IPS-NIHi11 (cell line): ENCODE measurements at places on chromosomes 5 and 9.
A peak's percentile ranks its signal among the peaks of the same experiment; 100 is the strongest.

- no peak for DNase-seq
Measured at GRCh38 chr9:123642291-123643278, 286.6 kb downstream of the CRB2 start.

GRCh38 chr9:93254061-93254481, 70.1 kb downstream of the WNK2 start:
- no peak for DNase-seq

- DNase-seq = no peak
Measured at GRCh38 chr5:150570333-150570732, 62.4 kb downstream of the NDST1 start.

DNA sequence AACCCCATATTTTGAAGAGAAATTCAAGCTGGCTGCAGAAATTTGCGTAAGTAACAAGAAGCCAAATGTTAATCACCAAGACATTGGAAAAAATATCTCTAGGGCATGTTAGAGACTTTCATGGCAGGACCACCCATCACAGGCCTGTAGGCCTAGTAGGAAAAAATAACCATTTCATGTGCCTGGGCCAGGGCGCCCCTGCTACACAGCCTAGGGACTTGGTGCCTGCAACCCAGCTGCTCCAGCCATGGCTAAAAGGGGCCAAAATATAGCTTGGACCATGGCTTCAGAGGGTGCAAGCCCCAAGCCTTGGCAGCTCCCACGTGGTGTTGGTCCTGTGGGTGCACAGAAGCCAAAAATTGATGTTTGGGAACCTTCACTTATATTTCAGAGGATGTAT, 167.7 kb upstream of the NMUR2 start:
- no peak for DNase-seq

DNA sequence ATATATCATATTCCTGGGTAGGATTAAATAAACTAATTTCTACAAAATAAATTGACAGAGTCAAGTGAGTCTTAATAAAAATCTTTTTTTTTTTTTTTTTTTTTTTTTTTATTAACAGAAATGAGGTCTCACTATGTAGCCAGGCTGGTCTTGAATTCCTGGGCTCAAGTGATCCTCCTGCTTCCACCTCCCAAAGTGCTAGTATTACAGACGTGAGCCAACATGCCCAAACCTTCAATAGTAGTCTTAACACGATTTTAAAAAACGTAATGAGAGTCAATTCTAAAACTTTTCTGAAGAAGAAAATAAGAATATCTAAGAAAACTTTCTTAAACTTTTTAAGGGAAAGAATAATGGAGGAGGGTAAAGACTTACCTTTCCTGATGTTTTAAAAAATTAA, 84.2 kb downstream of the YIPF5 start:
- DNase-seq = no peak

GRCh38 chr9:120920806-120921178, 5.8 kb downstream of the TRAF1 start:
- no peak for DNase-seq

DNA sequence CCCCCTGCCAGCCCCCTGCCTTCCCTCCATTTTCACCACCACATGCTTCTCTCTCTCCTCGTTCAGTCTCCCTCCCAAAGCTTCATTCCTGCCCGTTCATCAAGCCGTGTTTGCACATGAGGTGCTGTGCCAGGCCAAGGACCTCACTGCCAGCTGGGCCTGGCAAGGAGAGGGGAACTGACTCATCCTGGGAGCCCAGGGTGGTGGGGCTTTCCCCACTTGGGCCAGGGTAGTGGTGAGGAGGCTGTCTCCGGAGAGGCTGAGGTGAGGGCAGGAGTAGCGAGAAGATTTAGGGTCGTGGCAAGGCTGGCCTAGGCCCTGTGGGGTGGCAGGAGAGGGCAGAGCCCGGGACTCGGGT, 30.4 kb upstream of the NOTCH1 start:
- DNase-seq = no peak

GRCh38 chr9:3099646-3100045, 255.8 kb upstream of the PUM3 start:
- no peak for DNase-seq

GRCh38 chr5:91293131-91293530, 90.0 kb downstream of the ARRDC3 start:
- peak; percentile 67 for DNase-seq

GRCh38 chr9:121825031-121825691, 173.7 kb downstream of the DAB2IP start:
- no peak for DNase-seq

DNA sequence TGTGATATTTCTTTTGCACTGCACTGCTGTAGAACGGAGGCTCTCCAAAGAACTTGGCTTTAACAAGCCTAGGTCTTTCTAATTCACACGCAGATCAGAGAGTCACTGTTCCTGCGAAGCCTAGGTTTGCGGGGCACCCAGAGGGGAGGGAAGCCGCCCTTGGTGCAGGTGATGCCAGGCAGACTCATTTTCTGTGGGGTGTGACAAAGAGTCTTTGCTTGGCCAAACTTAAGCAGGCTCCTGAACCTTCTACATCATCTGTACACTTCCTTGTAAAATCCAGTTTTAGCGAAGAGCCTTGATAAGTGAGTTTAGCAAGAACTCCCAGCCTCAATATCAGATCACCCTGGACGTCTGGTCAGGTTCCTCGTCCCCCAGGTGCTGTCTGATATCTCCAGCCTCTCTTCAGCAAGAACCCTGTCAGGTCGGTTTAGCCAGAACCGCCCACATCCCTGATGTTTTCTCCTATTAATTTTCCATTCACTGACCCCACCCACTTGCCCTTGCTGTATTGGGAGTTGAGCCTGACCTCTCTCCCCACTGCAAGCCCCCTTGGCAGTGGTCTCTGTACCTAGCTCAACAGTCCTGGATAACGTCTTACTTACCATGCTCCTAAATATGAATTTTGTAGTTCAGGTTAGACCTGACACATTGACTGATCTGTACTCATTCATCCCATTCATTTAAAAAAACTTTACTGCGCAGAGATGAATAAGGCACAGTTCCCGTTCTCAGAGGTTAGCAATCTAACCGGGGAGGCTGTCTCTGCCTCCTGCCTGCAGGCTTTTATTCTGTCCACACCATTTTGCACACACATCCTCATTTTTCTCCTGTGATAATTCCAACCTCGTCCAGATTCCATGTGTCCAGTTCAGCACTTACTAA, 880 bp upstream of the UBAC1 start:
- no peak for DNase-seq

DNA sequence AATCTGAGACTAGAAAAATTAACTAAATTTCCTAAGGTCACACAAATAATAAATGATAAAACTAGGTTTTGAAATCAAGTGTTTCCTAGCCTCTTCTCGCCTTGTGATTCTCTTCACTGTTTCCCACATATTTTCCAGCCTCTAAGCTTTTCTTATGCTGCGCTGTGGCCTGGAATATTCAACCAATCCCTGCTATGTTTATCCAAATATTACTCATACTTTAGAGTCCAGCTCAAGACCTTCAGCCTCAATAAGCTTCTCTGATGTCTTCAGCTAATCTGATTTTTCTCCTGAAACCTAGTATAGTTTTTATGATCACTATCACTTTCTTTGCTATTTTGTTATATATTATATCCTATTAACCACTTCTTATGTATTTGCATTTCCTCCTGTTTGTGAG, 303.1 kb upstream of the CDH6 start:
- no peak for DNase-seq

GRCh38 chr9:113293285-113293878, 9.8 kb downstream of the RNF183 start:
- no peak for DNase-seq

- no peak for DNase-seq
Measured at GRCh38 chr9:20065796-20066700, 277.2 kb upstream of the SLC24A2 start.

GRCh38 chr5:36935805-36936204, 59.2 kb downstream of the NIPBL start:
- no peak for DNase-seq

GRCh38 chr9:27808864-27809263, 235.6 kb upstream of the C9orf72 start:
- no peak for DNase-seq

DNA sequence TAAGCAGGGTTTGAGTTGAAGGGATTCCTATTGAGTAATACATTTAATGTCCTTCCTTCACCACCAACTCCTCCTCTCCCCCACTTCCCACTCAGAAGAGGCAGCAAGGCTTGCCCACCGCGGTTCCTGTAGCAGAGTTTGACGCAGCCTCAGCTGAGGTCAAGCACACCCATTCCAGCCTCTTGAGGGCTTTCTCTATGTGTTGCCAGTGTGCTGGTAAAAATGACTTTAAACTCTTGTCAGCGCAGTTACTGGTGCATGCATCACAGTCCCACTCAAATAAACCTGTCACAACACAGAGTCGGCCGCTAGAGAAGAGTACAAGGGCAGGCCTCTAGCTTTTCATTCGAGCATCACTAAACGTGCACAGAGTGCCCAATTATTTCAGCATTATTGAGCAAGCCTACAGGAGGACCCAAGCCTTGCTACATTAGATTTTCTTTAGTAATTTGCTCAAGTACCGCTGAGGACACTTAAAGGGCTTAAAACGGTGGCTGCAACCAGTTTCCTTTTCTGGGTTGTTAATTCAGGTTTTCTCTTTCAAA, 79.6 kb downstream of the TLE4 start:
- no peak for DNase-seq

GRCh38 chr9:84818791-84819190, 149.3 kb downstream of the NTRK2 start:
- no peak for DNase-seq

DNA sequence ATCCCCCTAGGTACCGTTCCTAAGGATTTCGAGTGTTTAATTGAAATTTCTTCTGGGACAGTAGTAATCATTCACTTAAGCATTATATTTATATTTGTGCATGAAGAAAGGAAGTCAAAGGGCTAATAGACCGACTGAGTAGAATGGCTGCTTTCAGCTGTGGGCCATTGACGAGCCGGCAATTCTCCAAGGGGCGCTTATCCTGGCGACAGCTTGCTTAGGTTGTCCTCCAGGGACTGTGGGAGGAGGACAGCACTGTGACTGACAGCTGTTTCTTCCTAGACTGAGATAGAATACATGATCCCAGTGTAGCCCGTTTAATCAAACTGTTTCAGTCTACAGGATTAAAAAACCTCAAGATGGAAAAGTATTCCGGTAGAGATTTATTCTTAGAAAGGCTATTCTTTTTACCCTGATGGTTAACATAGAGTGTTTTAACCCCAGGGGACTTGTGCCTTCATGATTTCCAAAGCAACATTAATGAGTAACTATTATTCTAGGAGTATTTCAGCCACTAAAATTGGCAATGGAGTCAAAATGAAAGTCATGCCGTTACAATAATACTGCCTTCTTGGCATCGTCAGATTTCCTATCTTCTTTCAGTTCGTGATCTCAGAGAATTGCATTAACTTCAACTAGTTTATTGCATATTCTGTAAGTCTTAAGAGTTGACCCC, 943.1 kb upstream of the WWC1 start:
- DNase-seq = no peak

- no peak for DNase-seq
Measured at GRCh38 chr5:124207118-124207517, 539.3 kb downstream of the ZNF608 start.

GRCh38 chr9:134134949-134135342, 936 bp upstream of the WDR5 start:
- DNase-seq = no peak

GRCh38 chr5:138649775-138650174, 74.6 kb upstream of the HSPA9 start:
- no peak for DNase-seq

DNA sequence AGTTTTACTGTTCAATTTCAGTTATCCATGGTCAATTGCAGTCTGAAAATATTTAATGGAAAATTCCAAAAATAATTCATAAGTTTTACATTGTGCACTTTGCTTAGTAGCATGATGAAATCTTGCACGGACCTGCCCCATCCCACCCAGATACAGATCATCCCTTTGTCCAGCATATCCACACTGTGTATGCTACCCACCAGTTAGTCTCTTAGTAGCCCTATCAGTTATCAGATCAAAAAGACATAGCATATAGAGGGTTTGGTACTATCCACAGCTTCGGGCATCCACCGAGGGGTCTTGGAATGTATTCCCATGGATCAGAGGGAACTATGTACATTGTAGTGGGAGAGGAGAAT, 97.7 kb downstream of the SLC44A1 start:
- DNase-seq = no peak

DNA sequence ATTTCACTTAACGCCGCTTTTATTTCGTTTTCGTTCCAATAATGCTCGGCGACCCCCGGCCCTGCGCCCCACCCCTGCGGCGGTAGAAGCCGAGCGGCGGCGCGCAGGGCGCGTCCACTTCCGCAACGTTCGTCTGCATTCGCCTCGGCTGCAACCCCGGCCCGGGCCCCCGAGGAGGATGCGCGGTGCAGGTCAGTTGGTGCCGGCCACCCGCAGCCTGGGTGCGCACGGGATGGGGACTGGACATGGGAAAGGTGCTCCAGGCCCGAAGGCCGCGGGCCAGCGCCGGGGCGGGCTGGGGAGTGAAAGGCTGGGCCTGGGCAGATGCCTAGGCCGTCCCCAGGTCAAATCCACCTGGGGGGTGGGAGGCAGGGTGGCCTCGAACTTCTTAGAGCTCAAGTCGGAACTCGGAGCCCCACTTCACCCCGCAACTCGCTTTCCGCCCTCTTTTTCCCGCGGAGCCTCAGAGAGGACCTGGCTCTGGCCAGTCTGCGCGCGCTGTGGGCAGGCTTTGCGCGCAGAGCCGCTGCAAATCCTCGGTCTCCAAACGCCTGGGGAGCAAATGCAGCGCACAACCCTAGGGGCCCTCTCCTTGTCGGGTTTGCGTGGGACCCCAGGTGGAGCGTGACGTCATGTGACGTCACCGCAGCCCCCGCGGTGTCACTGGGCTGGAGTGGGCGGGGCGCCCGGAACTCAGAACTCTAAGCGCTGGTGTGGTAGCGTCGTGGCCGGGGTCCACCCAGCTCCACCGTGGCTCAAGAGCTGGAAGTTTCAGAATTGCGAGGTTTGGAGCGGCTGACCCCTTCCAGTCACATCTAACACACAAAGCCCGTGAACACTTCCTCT, 3.3 kb downstream of the TLX3 start:
- DNase-seq = peak; percentile 34

- peak; percentile 94 for DNase-seq
Measured at GRCh38 chr9:35604578-35605350, at the start of gene TESK1. TSS of gene TESK1 (plus strand) at chr9:35605262. CDS start at chr9:35605620, 358 bp downstream.

DNA sequence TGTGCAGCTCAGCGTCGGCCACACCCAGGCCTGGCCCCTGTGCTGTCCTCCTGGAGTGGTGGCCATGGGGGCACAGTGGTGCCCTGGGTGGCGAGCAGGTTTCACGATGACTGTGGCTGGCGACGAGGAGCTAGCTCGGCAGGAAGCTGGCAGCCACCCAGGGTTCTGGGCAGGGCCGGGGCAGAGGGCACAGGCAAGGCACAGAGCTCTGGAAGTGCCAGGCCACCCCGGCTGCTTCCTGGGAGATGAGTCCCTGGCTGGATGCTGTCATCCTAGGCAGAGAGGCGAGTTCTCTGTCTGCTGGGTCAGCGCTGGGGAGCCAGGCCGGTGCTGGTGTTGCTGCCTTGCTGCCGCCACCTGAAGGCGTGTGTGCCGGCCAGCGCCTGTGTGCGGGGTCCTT, 51.7 kb downstream of the RXRA start:
- DNase-seq = no peak

GRCh38 chr9:81776834-81777233, 87.5 kb upstream of the TLE1 start:
- DNase-seq = no peak
